Hematopoietic multipotent progenitor cell (in vitro differentiated cells): ENCODE measurements at places on chromosomes 6 and 20. TPM values are rescaled to one million over a fixed set of nuclear protein-coding genes. Genes with fewer than 3 reads are reported as not detected.

Gene ZNF831
- 0.81 TPM for total RNA-seq

Gene SIRPD
- total RNA-seq = 0.27 TPM

Gene RREB1
- 52.2 TPM for total RNA-seq

Gene LBP
- total RNA-seq = not detected

Gene ZCCHC3
- 27.7 TPM for total RNA-seq

Gene MED23
- 19.7 TPM for total RNA-seq
